COR-L47 (cell line): ENCODE measurements at places on chromosomes 6 and 20.

GRCh38 chr6:106452628-106453027 lies 92.1 kb downstream of the CRYBG1 start:
- no peak for DNase-seq

- no peak for DNase-seq
Measured at GRCh38 chr6:167396068-167396658, 71.3 kb downstream of the TTLL2 start.

DNA sequence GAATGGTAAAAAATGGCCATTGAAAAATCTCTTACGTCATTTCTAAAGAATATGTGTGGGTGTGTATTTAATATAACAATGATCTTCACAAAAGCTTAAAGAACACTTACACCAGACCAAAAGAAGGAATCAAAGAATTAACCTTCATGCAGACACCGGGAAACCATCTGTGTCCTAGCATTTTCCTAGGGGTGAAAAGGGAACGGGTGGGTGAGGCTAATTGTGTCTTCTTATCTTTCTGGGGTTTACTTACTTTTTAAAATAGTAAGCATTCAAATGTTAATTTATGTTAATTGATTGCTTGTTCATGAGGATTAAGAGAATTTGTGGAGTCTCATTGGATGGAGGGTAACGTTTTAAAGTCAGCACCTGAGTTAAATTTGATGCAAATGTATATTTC lies 47.5 kb downstream of the BMP2 start:
- no peak for DNase-seq

DNA sequence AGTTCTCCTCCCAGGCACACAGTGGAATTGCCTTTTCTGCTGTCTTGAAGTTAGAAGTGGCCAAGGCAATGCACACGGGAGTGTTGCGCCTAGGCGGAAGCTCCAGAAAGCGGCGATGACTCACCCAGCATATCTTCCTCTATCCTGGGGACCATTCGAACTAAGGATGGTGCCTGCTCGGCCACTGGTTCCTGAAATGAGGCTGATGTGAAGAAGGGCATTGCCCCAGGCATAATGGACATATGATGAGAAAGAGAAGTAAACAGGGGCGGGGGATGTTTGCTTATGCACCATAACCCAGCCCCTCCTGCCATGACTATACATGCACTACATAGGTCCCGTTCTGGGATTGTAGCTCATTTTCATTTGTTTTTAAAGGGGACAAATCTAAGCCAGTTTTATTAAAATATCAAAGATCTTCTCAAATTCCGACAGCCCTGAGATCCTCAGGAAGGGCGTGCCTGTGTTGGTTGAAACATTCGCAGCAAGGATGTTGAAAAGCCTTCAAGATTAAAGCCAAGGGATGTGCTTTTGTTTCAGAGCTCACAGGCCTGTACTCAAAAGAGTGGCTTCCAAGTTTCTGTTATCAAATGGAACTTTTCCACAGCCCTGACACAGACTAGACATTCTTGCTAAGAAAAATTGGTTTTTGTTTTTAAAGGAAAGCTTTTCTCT lies 218.5 kb downstream of the LY86 start:
- DNase-seq: no peak

GRCh38 chr6:132671295-132671694 lies 12.3 kb upstream of the TAAR1 start:
- DNase-seq: no peak

GRCh38 chr6:114989279-114989964 lies 646.6 kb upstream of the HS3ST5 start:
- DNase-seq: no peak

- peak; percentile 13 for DNase-seq
Measured at GRCh38 chr6:132388291-132388690, 13.0 kb downstream of the MOXD1 start.

DNA sequence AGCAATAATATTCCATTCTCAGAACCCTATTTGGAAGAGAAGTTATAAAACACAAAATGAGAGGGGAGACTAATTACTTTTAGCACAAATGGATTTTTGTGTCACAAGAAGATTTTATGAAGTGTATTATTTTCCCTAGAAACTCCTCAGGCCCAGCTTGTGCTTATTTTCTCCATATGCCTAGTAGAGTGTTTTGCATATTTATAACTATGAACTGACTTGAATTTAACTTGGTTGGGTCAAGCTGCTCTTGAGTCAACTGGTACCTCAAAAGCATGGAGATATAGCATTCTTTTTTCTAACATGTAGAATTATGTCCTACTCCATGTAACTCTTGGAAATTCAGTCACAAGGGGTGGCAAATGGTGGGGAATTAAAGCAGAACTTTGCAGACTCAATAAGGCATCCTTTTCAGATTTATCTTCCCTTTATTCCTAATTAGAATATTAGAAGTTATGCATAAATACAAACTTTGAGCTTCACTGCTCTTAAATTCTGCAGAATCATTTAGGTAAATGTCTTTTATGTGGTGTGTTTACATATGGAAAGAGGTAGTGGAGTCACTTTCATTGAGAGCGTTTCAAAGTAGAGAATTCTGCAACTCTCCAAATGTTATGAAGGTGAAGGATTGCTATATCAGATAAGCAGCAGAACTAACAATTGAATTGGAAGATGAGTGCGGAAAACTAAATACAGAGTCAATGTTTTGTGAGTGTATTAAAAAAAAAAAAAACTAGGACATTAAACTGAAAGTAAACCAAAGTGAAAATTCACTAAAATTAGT lies 19.1 kb upstream of the CCN2 start:
- DNase-seq: no peak

DNA sequence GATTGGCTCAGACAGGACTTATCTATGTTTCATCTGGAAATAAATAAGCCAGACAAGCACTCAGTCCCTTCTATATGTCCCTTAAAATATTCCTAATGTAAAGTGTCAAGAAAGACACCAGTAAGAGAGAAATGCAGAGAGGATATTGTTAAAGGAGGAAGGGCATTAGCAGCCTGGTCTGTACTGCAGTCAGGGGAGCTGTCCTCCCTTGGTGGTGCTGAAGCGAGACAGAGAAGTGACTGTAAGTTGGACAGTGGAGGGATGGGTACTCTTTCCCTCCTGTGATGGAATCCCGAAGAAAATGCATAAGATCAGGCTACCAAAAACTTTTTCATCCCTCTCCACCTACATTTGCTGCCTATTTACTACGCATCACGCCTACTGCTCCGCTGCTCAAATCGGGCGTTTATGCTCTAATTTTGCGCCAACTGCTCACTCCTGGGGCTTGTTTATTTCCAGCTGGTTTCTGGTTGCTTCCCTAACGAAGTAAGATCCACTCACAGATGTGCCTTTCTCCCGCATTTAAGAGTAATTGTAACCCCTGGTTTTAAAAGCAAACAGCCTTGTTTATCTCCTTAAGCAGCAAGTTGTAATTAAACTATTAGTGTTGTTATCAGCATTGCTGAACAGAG lies 35.2 kb downstream of the PHACTR1 start:
- no peak for DNase-seq
